ENCODE measurements at places on chromosomes 4 and X. TPM values are rescaled to one million over a fixed set of nuclear protein-coding genes. Genes with fewer than 3 reads are reported as not detected.

DNA sequence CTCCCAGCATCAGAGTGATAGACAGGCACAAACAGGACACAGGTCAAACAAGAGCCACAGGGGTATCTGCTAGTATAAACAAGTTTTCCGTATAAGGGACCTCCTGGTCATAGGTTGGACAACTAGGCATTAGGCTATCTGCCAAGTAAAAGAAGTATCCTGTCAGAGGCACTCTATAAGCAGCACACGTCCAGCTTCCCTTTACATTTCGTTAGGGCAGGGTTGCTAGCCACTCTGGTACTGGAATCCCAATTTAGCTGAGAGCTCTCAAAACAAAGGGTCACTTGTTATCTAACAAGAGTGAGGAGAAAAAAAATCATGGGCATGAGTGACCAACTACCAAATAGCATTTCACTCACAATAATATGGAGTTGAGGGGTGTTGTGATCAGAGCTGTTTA is 780.7 kb upstream of the DIAPH2 start:
- no peak for DNase-seq

GRCh38 chr4:41725254-41725653 is 23.3 kb downstream of the PHOX2B start:
- DNase-seq = no peak

DNA sequence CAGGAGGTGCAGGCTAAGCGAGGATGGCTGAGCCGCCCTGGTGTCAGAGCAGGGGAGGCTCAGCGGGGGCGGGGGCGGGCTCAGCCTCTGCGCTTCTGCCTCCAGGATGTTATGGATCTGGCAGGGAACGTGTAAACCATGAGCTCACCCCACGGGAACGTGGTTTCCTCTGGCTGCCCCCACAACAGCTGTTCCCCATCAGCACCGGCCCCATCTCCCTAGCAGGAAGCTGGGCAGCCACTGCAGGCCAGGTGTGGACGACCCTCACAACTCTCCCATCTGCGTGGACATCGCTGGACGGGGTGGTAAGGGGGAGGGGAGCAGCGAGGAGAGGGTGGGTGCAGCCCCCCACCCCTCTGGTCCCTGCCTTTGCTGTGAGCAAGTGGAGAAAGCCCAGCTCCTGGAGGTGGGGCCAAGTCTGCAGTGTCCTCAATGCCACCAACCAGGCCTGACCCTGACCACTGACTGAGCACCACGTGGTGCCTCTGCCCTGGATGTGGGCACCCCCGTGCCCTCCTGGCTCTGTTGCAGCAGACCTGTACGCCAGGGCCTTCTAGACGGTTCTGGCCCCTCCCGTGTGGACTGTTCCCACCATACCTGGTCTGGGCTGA is 28.1 kb upstream of the SPON2 start:
- no peak for DNase-seq

DNA sequence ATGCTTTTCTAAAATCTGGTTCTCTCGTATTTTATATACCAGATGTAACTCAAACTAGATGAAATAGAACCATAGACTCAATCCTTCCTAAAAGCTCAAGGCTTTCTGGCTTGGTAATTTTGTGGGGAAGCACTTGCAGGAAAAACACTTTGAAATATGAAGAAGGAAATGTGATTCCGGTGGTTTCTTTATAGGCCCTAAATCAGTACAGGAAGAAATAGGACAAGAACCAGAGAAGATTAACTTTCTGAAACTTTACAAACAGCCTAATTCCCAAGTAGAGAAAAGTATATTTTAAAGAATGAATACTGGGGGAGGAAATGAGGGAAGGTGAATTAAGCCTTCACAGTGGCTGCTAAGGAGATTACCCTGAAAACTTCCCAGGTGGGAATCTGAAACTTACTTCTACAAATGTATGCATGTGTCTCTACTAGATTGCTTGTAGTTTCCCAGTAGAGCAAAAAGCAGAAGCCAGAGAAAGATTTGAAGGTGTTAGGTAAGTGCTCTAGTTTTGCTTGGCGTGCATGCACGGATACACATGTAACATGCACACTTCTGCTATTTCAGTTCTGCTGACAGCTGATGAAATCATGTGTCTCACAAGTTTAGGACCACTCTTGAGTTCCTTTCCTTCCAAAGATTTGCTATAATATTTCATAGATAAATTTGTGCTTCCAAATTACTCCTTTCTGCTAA is 92.1 kb downstream of the AFF1 start:
- DNase-seq = no peak

DNA sequence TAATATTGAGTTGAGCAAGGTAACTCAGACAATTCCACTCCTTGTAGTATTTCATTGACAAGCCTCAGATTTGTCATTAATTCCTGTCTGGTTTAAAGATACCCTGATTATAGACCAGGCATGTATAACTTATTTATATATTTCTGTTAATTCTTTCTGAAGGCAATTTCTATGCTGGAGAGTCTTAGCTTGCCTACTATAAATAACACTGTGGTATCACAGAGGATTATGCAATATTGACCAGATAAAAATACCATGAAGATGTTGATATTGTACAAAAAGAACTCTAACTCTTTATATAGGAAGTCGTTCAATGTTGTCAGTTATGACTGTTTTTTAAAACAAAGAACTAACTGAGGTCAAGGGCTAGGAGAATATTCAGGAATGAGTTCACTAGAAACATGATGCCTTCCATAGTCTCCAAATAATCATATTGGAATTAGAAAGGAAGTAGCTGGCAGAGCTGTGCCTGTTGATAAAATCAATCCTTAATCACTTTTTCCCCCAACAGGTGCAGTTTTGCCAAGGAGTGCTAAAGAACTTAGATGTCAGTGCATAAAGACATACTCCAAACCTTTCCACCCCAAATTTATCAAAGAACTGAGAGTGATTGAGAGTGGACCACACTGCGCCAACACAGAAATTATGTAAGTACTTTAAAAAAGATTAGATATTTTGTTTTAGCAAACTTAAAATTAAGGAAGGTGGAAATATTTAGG is 821 bp downstream of the CXCL8 start:
- no peak for DNase-seq

DNA sequence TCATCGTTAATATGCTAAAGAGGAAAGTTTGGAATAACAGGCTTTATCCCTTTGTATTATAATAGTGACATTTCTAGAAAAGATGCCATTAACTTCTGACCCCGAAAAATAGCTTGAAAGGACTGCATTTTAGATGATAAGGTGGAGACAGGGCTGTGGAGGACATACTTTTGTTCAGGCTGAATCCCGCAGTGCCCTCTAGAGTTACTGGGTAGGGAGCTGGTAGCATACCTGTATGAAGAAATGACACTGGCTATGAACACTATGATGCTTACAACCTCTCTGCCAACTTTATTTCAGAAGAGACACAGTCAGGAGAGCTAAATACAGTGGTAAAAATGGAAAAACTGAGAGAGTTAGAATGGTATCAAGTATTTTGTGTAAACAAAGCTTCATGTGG is 8.1 kb downstream of the IL1RAPL1 start:
- DNase-seq = no peak

GRCh38 chr4:81723927-81724587 is 252.3 kb upstream of the RASGEF1B start:
- DNase-seq = no peak

DNA sequence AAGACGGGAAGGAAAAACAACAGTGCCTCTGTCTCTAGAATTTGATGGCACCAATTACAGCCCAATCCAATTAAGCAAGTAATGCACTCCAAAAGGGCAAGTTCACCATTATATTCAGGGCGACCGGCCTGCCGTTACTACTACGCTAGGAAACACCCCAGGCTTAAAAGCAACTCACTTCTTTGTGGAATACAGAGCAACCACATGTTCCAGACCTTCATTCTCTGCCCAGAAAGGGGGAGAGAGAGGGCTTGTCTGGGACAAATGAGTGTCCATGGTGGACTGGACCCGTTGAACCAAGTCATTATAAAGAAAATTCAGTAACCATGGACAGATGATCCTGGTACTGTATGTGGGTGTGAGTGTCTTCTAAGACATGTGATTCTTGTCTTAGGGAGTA is 1.6 kb downstream of the KDR start:
- DNase-seq = no peak

GRCh38 chrX:17737986-17738713 is 857 bp downstream of the SCML1 start:
- DNase-seq = no peak

GRCh38 chr4:171812665-171813525 is at the start of gene GALNTL6:
Gene GALNTL6, plus strand, starts transcription at chr4:171813404.
- no peak for DNase-seq

Gene GYG2
- 0.29 TPM for total RNA-seq

DNA sequence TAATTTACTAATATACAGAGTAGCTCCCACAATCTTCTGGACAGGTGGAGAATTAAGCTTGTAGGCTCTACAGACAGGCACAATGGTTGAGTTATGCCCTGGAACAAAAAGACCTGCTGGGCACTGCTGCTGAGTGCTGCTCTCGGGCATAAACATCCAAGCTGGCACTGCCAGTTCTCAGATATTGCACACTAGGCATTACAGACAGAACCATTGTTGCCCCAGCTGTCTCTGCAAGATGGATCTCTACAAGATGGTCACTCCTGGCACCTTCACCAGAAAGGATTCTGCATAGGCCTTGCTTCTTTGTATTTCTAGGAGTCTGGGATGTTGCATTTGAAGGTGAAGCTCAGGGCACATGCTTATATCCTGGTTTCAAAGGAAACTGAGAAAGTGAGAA is 527.1 kb downstream of the STIM2 start:
- DNase-seq = no peak

Gene EXOC1
- total RNA-seq = 37.4 TPM

Gene FRMPD3
- not detected for total RNA-seq

Gene SYTL5
- total RNA-seq = not detected

GRCh38 chr4:25578432-25578831 is 77.2 kb upstream of the SLC34A2 start:
- no peak for DNase-seq

DNA sequence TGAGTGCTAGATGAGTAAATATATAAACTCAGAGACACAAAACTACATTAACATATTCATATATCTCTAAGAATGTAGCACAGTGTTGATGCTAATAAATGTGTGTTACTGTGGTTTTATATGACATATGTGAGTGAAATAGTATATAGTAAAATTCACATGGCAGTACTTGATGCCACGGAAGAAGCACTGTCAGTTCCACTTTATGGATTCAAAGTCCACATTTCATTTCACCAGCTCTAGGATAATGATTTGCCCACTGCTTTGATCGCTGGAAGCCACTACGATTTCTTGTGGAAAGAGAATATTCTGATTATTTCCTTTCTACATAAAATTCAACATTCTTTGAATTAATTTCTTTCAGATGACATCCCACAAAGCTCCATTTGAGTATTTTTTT is 181.2 kb downstream of the GBA3 start:
- DNase-seq = no peak

Gene MRFAP1L1
- total RNA-seq = 43.5 TPM

- DNase-seq = no peak
These were observed 295.3 kb downstream of the MID1IP1 start for GRCh38 chrX:39096599-39096998.

DNA sequence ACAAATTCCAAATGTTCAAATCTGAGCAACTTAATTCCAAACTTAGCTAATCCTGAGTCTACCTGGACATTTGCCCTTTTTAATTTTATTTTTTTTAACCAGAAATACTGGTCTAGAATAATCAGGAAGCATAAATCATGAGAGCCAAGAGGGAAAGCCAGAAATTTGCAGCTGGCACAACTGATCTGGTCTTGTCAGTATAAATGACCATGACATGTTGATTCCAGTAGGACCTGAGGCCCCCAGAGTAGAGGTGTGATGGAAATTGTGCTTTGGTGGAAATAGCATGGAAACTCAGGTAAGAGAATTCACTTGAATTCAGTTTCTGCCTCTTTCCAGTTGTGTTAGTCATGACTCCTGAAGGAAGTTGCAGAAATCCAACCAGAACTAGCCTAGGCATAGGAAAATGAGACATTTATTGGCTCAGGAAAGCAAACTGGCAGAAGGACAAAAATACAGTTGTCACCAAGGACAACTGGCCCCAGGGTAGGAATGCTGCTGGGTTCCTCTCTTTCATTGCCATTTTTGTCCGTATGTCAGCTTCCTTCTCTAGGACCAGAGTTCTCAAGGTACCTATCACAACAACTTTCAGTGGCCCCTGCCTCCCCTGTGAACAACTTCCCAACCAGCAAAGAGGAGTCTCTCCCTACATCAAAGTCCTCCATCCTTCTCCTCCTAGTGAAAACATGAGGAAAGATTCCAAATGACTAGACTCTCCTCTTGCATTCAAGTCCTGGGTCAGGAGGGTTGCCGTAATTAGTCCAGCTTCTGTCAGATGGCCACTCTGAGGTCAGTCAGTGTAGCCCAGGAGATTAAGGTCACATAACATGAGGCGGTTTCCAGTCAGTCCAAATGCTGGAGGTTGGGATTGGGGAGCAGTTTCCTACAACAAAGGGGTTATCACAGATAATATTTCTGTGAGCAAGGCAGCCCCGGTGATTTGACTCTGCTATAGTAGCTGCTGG is 29.3 kb upstream of the MYOZ2 start:
- no peak for DNase-seq

DNA sequence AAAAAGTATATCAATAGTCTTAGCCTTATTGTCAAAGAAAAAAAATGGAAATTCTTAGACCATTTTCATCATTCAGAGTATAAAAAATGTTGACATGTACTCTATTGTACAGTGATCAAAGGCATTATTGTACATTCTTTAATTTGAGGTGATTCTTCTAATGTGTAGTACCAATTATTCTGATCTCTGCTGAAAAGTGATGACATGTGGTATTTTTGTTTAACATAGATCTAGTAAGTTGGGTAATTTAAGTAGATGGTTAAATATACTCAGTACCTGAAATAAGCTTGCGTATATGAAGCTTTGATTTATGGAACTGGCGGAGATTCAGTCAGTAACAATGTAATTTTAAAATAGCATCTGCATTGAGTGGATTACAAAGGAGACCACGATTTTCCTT is 5.1 kb downstream of the TENM3 start:
- no peak for DNase-seq

DNA sequence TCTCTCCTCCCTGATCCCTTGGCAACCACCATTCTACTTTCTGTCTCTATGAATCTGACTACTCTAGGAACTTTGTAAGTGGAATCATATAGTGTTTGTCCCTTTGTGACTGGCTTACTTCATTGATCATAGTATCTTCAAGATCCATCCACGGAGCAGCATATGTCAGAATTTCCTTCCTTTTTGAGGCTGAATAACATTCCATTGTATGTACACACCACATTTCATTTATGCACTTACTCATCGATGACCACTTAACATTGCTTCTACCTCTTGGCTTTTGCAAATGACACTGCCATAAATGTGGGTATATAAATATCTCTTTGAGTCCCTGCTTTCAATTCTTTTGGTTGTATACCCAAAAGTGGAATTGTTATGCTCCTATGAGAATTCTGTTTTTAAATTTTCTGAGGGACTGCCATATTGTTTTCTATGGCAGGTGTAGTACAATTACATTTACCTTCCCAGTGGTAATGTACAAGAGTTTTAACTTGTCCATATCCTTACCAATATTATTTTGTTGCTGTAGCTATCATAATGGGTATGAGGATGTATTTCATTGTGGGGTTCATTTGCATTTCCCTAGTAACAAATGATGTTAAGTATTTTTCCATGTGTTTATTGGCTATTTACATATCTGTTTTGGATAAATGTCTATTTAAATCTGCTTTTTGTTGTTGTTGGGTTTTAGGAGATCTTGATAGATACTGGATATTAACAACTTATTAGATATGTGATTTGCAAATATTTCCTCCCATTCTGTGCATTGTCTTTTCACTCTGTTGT is 466.1 kb downstream of the C4orf33 start:
- DNase-seq = peak; percentile 45

GRCh38 chrX:153465691-153466380 is 4.5 kb downstream of the HAUS7 start:
- DNase-seq = no peak

- no peak for DNase-seq
These were observed 12.0 kb upstream of the CD38 start for GRCh38 chr4:15765910-15766697.

Gene ERCC6L
- total RNA-seq = 1.2 TPM

Measured in glomerular endothelial cell (primary cell).